Heart right ventricle (tissue), 16 donors: ENCODE measurements at places on chromosomes 12 and 14.

GRCh38 chr12:121124402-121125109 lies 8.1 kb upstream of the P2RX7 start:
- H3K27me3 ChIP-seq, result no peaks in the 10 kb centered on the region
- no peak overlapping the region for H3K4me3 ChIP-seq
- peak overlapping the region; percentile 44 for H3K27ac ChIP-seq
- no peaks in the 10 kb centered on the region for H3K36me3 ChIP-seq
- no peak for DNase-seq
- H3K4me1 ChIP-seq, result peaks cover 2% of the 10 kb centered on the region

GRCh38 chr12:19654650-19655376 lies 215.5 kb downstream of the AEBP2 start:
- H3K27me3 ChIP-seq, result no peaks in the 10 kb centered on the region
- no peak overlapping the region for H3K27ac ChIP-seq
- DNase-seq, result no peak
- H3K36me3 ChIP-seq, result no peaks in the 10 kb centered on the region

DNA sequence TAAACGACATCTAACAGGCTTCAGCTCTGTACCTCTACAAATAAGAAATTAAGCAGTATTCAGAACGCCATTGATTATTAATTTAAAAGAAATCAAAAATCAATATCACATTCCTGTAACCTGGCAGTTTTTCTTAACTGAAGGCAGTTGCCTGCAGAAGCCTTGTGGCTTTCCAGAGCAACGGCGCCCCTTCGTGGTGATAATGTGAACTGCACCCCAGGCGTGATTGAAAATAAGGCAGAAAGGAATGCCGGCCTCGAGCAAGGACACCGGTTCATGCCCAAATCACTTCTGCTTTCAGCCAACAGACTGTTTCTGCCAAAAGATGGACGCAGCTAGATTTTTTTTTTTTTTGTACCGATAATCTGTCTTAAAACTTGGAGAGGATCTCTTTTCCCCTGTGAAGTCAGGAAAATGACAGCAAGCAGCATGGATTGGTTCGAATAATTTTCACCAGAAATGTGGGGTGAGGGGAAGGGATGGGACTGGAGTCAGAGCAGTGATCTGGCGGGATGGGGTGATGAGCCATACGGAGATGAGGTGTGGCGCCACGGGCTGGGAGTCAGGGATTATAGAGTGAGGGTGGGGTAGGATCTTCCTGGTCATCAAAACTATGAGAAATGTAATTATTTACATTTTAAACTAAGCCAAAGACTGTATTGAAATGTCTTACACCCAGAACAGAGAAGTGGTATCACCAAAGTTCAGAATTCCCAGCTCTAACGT lies 473.0 kb downstream of the DPF3 start:
- no peaks in the 10 kb centered on the region for H3K4me1 ChIP-seq
- H3K27me3 ChIP-seq, result no peaks in the 10 kb centered on the region
- DNase-seq, result peak; percentile 72

DNA sequence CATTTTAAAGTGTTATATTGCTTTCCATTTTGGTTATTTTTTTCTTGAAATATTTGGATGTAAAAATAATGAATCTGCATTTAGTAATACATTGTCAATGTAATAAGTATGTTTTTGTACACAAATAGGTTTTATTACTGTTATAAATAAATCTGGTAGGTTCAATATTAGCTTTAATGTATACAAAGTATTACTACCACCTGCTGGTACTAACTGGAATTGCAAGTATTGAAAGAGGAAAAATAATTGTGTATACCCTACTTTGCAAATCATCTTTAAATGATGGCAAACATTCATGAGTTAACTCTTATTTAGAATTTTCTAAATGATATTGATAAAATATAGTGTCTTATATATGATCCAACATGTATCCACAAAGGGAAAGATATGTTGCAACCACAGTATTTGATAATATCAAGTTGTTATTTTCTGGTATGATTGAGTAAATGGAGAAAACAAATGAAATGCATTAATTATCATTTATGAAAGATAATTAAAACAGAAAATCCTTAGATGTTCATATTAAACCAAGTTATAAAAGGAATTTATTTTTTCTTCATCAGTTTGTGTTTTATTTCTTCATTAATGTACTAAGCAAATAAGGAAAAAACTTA lies 3.2 kb downstream of the OR4K2 start:
- no peak for DNase-seq
- no peaks in the 10 kb centered on the region for H3K4me1 ChIP-seq
- no peak overlapping the region for H3K27ac ChIP-seq
- H3K4me3 ChIP-seq, result no peak overlapping the region
- H3K36me3 ChIP-seq, result no peaks in the 10 kb centered on the region

DNA sequence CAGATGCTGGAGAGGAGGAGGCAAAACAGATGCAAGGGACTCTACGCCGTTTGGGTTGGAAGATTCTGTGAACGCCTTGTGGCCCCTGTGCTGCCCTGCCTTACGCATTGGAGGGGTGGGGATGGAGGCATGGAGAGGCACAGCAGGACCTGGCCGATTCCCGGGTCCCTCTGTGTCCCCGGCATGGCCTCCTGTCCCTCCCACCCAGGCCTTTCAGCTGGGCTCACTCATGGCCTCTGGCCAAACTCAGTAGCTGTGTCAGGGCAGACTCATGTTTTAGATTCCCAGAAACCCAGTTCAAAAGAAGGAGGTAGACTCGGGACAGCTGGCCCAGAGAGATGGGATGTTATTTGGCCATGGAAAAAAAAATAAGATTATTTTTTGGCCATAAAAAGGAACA lies 40.1 kb downstream of the TESC start:
- H3K27me3 ChIP-seq, result no peaks in the 10 kb centered on the region
- H3K4me3 ChIP-seq, result no peak overlapping the region
- peaks cover 12% of the 10 kb centered on the region for H3K4me1 ChIP-seq
- DNase-seq, result peak; percentile 46
- H3K36me3 ChIP-seq, result no peaks in the 10 kb centered on the region

DNA sequence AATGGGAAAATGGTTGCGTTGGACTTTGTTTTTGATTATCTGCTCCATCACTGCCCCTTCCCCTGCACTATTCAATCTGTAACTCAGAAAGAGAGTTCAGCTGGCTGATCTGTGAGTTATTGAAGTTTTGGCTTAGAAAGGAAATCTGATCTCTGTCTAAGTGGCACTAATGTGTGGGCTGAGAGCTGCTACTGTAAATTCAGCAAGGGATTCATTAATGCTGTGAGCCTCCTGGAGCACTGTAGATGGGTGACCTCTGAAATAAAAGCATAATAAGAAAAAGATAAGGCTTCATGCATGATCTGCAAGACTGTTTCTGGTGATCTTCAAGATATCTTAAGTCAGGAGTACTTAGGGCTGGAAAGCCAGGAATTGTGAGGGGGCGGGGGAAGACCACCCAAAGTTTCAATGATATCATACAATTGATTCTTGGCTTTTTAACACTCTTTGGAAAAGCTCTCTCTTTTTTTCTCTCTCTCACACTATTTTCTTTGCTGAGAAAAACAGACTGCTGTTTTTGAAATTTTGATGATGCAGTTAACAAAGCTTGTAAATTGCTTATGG lies 101.1 kb downstream of the C12orf75 start:
- H3K4me3 ChIP-seq, result no peak overlapping the region
- DNase-seq, result no peak
- no peaks in the 10 kb centered on the region for H3K4me1 ChIP-seq
- H3K36me3 ChIP-seq, result no peaks in the 10 kb centered on the region
- H3K27me3 ChIP-seq, result no peaks in the 10 kb centered on the region

- no peaks in the 10 kb centered on the region for H3K27me3 ChIP-seq
- no peak for DNase-seq
- no peaks in the 10 kb centered on the region for H3K36me3 ChIP-seq
Measured at GRCh38 chr12:13175499-13175898, 21.0 kb upstream of the EMP1 start.

- no peak overlapping the region for H3K4me3 ChIP-seq
- no peaks in the 10 kb centered on the region for H3K4me1 ChIP-seq
- no peaks in the 10 kb centered on the region for H3K36me3 ChIP-seq
- H3K27me3 ChIP-seq, result peaks cover 3% of the 10 kb centered on the region
- DNase-seq, result no peak
- H3K27ac ChIP-seq, result no peak overlapping the region
Measured at GRCh38 chr12:25615119-25615518, 62.0 kb upstream of the LMNTD1 start.

DNA sequence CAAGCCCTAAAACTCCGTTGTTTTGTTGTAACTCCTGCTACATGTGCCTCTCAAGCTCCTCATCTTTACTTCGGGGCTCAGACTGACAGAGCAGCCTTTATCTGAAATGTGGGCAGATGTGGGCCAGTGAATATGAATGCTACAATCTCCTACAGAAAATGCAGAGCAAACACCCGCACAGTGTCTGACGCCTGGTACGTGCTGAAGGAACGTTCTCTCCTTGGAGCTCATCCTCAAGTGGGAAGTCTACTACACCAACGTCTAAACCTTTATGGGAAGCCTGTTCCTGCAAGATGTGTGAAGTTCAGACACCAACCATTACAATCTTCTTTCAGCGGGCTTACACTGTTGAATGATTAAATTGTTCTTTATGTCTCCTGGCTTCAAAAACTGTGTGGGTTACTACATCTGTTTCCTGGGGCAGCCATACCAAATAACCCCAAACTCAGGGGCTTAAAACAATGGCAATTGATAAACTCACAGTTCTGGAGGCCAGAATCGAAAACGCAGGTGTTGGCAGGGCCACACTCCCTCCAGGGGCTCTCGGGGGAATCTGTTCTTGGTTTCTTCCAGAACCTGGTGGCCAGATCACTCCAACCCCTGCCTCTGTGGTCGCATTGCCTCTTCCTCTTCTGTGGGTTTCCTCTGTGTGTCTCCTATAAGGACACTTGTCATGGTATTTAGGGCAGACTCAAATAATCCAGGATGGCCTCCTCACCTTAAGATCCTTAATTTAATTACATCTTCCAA lies 179.7 kb upstream of the PLXNC1 start:
- no peak for DNase-seq
- H3K4me3 ChIP-seq, result no peak overlapping the region
- peaks cover 5% of the 10 kb centered on the region for H3K4me1 ChIP-seq
- H3K27me3 ChIP-seq, result no peaks in the 10 kb centered on the region
- no peak overlapping the region for H3K27ac ChIP-seq
- no peaks in the 10 kb centered on the region for H3K36me3 ChIP-seq

- H3K4me3 ChIP-seq, result no peak overlapping the region
- H3K4me1 ChIP-seq, result peaks cover 7% of the 10 kb centered on the region
- H3K36me3 ChIP-seq, result no peaks in the 10 kb centered on the region
- no peak for DNase-seq
- peaks cover 11% of the 10 kb centered on the region for H3K27me3 ChIP-seq
Measured at GRCh38 chr14:104420990-104421389, 158.6 kb upstream of the C14orf180 start.

DNA sequence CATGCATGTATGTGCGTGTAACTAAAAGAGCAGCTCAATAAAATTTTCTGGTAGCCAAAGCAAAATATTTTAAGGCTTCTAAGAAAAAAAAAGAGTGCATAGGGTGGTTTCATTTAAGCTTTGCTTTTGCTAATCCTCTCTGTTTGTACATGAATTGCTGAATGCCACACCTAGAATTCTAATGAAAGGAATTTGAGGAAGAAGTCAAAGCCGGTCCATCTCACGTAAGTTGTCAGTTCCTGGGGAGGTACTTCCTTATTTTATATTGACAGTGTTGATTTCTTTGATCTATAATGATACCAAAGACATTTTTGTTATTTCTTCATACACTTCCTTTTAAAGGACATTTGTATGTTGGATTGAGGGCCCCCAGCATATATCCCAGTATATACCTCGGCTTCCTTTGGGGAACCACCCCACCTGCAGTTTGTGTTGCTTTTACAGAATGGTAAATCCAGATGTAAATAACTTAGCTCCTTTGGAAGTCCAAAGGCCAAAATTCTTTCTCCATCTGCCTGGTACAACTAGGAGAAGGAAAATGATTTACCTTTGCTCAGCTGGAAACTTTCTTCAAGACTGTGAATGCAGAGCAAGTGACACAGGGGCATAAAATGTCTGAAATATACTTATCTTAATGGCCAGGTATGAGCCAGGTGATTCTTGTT lies 420.9 kb upstream of the ATP2B1 start:
- H3K27ac ChIP-seq, result no peak overlapping the region
- DNase-seq, result no peak
- H3K4me3 ChIP-seq, result no peak overlapping the region
- no peaks in the 10 kb centered on the region for H3K27me3 ChIP-seq
